ENCODE measurements at places on chromosomes 7 and 10. TPM values are rescaled to one million over a fixed set of nuclear protein-coding genes. Genes with fewer than 3 reads are reported as not detected.

DNA sequence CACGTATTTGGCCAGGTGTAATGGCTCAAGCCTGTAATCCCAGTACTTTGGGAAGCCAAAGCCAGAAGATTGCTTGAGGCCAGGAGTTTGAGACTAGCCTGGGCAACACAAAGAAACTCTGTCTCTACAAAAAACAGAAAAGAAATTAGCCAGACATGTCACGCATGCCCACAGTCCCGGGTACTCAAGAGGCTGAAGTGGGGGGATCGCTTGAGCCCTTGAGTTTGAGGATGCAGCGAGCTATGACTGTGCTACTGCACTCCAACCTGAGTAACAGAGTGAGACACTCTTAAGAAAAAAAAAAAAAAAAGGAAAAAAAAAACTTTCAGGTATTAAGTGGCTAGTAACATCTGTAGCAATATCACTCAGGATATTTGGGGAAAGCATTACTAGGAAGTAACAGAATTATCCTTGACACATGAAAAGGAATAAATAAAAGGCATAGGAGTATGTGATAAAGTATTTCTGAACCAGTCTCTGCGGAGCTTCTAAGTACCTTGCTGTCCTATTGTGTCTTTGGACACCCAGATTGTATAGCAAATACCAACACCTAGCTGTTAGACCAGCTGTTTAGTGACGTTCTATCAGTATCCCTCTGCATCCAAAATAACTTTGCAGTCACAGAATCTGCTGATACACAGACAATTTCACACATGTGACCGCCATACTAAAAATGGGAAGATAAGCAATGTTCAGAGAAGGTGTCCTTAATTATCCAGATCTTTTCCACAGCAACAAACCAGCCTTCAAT lies 74.4 kb downstream of the CYTH3 start:
- DNase-seq, result no peak

Gene ZNF786
- 8.3 TPM for polyA plus RNA-seq

- DNase-seq, result no peak
These were observed 112.7 kb downstream of the SORCS1 start for GRCh38 chr10:107051769-107052168.

- DNase-seq, result no peak
These were observed 273.1 kb downstream of the AGMO start for GRCh38 chr7:15288741-15289140.

Gene TBXAS1
- polyA plus RNA-seq, result 0.86 TPM

DNA sequence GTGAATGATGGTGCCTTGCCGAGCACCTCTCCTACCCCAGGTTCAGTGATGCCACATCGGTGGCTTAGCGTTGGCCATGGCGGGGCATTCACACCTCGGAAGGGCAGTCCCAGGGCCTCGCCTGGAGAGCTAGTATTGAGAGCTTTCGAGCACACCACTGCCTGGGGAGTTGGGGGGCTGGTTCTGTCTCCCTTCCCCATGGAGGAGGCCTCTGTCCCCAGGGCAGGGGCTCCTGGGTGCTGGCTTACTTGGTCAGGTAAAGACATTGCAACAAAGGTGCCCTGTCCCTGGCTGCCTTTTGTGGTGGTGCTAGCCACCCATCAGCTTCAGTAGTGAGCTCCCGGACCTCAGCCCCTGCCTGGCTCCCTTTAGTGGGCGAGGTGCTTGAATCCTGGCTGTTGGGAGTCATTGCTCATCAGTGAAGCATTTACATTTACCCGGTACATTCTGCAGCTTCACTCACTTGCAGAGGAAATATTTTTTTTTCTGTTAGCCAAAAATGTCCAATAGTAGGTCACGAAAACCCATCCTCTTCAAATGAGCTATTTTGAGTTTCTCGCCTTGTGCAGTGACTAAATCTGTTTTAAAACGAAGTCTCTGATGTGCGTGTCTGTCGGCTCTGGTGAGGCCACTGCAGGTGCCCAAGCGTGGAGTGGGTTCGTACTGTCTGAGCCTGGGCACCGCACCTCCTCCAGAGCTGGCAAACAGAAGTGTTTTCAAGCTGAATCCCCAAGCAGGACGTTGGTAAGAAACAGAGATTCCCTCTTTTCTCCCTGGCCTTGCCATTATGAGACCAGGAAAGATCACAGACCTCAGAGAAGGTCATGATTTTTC lies 95.5 kb downstream of the INPP5A start:
- no peak for DNase-seq

DNA sequence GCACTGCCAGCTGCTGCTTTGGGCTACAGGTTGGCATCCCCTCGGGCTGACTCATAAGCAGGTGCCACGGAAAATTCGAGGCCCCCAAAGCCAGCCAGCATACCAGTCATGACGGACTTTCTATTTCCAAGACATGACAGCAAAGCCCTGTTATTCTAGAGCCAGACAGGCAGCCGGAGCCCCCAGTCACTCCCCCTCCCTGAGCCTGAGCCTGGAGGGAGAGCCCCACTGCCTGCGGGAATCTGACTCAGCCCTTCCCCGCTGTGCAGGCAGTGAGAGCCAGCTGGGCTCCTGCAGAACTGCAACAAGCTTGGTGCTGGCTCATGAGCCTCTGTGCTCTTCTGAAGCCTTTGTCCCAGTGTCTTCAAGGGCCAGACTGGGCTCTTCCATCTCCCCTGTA lies 15.8 kb downstream of the BTBD16 start:
- DNase-seq, result no peak

GRCh38 chr7:37726016-37726415 lies 42.5 kb downstream of the GPR141 start:
- DNase-seq, result no peak

- DNase-seq, result no peak
These were observed 383.3 kb downstream of the IPMK start for GRCh38 chr10:57884407-57884806.

- DNase-seq, result no peak
These were observed 5.3 kb downstream of the CTBP2 start for GRCh38 chr10:125155101-125155500.

DNA sequence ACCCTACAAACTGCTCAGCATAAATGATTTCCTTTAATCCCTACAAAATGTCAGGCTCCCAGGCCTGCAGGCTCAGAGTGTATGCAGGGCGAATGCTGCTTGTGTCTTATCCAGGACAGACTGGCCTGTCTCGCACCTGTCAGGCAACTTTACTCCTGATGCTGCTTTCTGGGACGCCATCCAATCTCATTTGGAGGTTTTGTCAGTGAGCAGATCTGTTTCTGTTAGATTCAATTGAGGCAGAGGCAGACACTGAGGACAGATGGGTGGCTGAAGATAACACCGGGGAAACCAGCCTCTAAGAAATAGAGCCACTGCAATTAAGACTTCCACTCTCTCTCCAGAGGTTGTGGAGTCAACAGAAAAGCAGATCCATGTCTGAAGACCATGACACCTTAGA lies 115.6 kb downstream of the DPP6 start:
- DNase-seq, result no peak

Gene CPN1
- 0.20 TPM for polyA plus RNA-seq

GRCh38 chr7:138297526-138297925 lies 162.5 kb upstream of the TRIM24 start:
- no peak for DNase-seq

Gene FFAR4
- polyA plus RNA-seq, result 0.05 TPM

Gene GIGYF1
- polyA plus RNA-seq, result 44.8 TPM

Gene CLDN4
- 69.3 TPM for polyA plus RNA-seq

GRCh38 chr7:99106821-99107241 lies 37.1 kb downstream of the SMURF1 start:
- DNase-seq, result no peak

GRCh38 chr7:117230276-117231046 lies 92.4 kb downstream of the WNT2 start:
- DNase-seq, result no peak

DNA sequence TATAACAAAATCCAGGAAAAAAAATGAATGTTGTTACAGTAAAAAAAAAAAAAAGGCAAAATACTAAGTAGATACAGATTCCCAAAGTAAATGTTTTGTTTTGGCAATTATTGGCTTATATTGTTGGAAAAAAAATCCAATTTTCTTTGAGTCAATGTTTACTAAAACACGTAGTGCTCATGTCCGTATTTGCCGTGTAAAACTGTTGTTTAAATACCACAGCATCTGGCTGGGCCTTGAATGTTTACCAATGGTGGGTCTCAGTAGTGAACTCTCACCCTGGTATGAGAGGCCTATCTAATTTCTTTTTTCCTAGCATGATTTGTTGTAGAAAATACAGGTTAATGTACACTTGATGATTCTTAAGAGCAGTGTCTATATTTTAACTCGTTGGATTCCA lies 41.4 kb upstream of the SLC26A5 start:
- DNase-seq, result no peak

DNA sequence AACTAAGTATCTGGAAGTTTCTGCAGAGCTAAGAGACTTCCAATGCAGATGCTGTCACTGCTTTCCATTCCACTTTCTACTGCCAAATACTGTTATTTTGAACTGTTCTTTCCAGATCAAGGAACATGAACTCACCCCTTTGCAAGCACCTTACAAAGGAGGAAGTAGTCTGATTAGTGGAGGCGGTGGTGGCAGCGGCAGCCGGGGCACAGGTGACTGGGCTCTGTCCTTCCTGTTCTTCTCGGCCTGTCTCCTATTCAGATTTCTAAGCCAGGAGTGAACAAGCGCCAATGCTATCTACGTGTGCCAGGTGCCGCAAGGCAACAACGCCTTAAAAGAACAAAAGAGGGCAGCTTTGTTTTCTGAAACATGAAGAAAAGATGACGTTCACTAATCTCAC lies 44.9 kb downstream of the BEND7 start:
- no peak for DNase-seq

Gene CALHM1
- 0.49 TPM for polyA plus RNA-seq

DNA sequence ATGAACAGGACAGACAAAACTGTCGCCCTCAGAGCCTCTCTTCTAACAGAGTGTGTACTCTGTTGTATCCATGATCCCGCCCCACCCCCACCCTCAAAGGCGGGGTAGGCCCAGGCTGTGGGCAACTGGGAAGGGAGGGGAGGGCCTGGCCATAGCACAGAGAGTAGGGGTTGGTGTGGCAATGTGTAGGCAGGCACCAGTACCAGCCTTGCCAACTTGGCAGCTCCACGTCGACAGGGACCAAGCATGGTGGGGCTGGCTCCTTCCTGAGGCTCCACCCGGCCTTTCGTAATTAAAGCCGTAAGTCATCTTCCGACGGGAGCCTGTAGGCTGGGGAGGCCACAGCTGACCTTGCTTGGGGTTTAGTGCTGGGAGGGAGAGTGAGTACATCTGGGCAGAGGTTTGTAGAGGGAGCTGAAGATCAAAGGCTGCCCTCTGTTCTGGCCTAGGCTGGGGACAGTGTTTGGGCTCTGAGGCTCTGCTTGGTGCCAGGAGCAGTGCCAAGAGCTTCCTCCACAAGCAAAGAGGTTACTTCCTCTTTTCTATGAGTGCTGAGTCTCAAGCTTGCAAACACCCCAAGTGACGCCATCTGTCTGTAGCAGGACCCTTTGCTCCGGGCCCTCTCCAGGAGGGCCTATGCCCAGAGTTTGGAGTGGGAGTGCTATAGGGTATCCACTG lies 121.6 kb downstream of the C10orf105 start:
- no peak for DNase-seq

Gene CCL26
- polyA plus RNA-seq, result 5.4 TPM

DNA sequence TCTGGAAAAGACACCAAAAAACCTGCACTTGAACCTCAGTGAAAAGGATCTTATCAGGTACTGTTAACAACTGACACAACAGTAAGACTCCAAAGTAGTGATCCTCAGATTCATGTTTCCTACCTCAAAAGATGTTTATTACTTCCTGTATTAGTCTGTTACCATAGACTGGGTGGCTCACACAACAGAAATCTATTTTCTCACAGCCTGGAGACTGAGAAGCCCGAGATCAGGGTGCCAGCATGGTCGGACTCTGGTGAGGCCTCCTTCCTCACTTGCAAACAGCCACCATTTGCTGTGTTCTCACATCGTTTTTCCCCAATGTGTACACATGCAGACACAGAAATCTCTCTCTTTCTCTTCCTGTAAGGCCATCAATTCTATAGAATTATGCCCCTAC lies 154.0 kb upstream of the THSD7A start:
- DNase-seq, result no peak

- no peak for DNase-seq
These were observed 679.3 kb upstream of the IGFBP3 start for GRCh38 chr7:46600340-46600739.

Gene PLPP4
- polyA plus RNA-seq, result 0.27 TPM

DNA sequence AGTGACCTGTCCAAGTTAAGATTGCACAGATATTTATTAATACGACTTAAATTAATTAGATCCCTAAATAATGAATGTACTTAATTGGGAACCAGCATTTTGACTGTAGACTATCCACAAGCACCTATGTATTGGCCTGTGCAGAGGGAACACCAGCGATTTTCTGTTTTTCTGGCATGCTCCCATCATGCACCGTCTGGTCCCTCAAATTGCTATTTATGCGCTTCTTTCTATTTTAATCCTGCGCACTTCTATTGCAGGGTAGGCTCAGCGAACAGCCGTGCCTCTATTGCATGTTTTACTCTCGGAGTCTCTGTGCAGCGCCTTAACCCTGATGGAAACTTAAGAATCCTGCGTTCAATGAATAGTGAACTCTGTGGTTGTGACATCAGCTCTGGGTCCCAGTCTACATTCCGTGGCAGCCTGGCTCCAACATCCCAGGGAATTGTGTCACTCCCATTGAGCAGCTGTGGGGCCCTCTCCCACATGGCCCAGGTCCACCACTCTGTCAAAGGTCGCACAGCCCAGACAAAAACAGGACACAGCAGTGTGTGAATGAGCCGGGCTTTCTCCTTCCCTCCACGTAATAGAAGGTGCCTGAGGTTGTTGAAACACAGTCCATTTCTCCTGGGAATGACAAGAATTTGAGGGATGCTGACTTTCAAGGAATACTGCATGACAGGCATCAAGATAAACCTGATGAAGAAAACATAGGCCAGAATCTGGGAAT lies 239.7 kb upstream of the KLF6 start:
- DNase-seq, result no peak

DNA sequence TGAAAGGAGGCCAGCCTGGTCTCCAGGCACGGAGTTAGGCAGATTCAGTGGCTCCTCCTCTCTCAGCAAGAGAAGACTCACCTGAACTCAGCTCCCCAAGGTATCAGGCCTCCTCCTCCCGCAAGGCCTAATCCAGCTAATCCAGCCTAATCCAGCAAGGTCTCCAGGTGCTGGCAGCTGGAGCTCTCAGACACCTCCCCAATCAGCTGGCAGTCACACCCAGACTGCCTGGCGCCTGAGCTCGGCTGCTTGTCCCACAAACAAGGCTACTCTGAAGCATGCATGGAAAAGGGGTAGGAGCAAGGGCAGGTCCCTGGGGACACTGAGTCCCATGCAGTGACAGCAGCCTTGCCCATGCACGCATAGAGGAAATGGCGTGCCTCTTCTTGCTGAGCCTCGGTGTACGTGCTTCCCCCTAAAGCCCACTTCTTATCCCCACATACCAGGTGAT lies 3.3 kb upstream of the OPN4 start:
- DNase-seq, result peak; percentile 43

Data from H1 (cell line).